ENCODE measurements at places on chromosomes 2 and 18.
A peak's percentile ranks its signal among the peaks of the same experiment; 100 is the strongest.

DNA sequence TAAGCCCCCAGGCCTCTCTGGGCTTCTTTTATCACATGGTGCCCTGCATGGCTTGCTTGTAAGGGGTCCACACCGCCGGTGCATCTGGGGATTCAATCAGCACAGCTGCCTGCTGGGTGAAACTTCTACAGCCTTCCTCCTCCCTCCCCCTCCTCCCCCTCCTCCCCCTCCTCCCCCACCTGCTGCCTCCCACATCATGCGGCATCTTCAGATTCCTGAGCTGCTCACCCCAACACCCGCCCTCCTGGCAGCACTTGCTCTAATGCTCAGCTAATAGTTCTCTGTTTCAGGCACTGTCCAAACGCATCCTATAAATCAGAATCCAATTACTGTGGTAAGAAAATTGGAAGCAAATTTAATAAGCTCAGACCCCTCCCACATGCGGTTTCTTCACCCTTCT is 150.7 kb downstream of the GALNT14 start:
- no peak for DNase-seq

GRCh38 chr2:25714740-25715139 is 41.4 kb upstream of the DTNB start:
- no peak for DNase-seq

- DNase-seq = peak; percentile 65
Observed at GRCh38 chr2:181411105-181411849, 45.9 kb upstream of the ITGA4 start.

DNA sequence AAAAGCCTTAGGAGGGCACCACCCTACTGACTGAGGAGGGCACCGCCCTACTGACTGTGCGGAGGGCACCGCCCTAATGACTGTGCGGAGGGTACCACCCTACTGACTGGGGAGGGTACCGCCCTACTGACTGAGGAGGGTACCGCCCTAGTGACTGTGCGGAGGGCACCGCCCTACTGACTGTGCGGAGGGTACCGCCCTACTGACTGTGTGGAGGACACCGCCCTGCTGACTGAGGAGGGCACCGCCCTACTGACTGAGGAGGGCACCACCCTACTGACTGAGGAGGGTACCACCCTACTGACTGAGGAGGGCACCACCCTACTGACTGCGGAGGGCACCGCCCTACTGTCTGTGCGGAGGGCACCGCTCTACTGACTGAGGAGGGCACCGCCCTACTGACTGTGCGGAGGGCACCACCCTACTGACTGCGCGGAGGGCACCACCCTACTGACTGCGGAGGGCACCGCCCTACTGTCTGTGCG is 150.2 kb upstream of the NFATC1 start:
- DNase-seq = no peak

DNA sequence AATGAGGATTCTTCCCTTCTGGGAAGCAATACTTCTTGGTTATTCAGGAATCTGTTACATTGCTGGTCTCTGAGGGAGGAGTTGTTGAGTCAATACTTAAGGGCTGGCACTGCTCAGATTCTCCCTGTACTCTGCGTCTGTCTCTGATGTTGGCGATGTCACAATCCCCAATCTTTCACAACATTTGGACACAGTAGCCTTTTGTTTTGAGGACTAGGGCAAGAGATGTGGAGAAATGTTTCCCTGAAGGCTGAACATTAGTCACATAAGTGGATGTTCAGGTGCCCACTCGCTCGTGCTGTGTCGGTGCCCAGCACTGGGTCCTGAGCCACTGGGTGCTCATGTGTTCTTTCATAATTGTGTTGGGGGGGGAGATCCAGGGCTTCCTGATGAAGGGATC is 55.0 kb downstream of the MAPK4 start:
- DNase-seq = no peak

GRCh38 chr18:32550963-32551362 is 80.3 kb upstream of the GAREM1 start:
- DNase-seq = no peak

All from NCI-H2029 (cell line).